Neuronal stem cell (in vitro differentiated cells): ENCODE measurements at places on chromosomes 2 and 18.

- DNase-seq: no peak
These were observed 393.6 kb upstream of the ID2 start for GRCh38 chr2:8288206-8288605.

GRCh38 chr2:100537918-100538317 is 24.9 kb upstream of the PDCL3 start:
- DNase-seq: no peak

GRCh38 chr2:184452907-184453306 is 145.4 kb upstream of the ZNF804A start:
- DNase-seq: no peak

- no peak for DNase-seq
These were observed 30.1 kb downstream of the TMEM18 start for GRCh38 chr2:647003-647560.

GRCh38 chr2:50126845-50127244 is 905.1 kb downstream of the NRXN1 start:
- no peak for DNase-seq

- peak; percentile 77 for DNase-seq
These were observed 774 bp upstream of the FZD7 start for GRCh38 chr2:202032846-202033316.

- no peak for DNase-seq
These were observed 286.2 kb upstream of the TRIB2 start for GRCh38 chr2:12430407-12431133.

GRCh38 chr2:100940240-100940639 is 61.8 kb upstream of the RPL31 start:
- DNase-seq: no peak

- no peak for DNase-seq
These were observed 4.9 kb downstream of the RALB start for GRCh38 chr2:120257522-120257921.

GRCh38 chr2:30978854-30979253 is 159.4 kb downstream of the GALNT14 start:
- no peak for DNase-seq

DNA sequence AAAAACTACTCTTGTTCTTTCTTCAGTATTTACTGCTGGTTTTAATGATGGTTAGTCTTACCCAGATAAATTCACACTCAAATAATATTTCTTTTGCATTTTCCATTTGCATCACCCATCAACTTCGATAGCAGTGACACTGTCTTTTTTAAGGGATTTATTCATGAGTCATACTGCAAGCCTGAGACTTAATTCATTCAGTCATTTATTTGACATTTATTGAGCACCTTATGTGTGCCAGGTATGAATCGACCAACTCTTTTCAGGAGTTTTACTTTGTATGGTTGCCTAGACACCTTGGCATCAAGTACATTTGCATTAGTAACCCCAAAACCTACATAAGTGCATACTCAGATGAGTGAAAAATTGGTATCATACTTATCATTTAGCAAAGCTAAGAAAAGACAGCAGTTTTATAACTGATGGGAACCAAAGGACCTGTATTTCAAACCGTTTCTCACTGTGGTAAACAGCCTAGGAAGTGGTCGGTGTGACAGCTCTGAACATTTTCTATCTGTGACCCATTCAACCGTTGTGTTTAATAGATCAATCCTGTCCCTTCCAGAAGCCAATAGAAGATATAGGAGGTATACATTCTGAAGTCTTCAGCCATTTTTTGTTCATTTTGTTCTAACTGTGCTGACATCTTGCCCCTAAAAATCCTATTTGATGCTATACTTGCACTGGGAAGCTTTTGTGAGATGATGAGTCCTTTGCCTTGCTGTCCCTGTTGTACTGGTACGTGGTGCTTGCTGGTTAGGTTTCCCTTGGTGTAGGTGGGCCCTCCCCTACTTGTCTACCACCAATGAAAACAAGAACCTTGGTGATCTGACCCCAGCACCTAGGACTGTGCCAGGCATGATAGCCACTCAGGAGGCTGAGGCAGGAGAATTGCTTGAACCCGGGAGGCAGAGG is 484.7 kb upstream of the RAB12 start:
- DNase-seq: no peak

GRCh38 chr2:171512683-171513195 is 9.5 kb upstream of the CYBRD1 start:
- no peak for DNase-seq

- no peak for DNase-seq
These were observed 1.5 kb upstream of the ZNF397 start for GRCh38 chr18:35239314-35239713.

DNA sequence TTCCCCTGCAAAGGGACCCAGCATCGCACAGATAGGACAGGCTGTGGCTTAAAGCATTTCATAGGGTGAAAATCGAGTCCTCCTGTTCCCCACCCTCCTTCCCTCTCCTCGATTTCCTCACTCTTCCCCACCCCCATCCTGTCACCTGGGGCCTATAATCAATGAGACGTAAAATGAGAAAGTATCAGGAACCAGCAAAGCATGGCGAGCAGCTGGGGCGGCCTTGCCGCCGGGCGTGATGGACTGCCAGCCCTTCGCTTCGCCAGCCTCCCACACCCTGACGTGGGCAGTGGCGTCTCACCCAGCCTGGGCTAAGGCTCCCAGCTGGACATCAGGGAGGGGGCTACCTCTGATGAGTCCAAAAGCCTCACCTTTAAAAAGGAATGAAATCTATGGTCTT is 11.1 kb downstream of the SLC30A3 start:
- no peak for DNase-seq

GRCh38 chr2:221447310-221447709 is 124.8 kb downstream of the EPHA4 start:
- DNase-seq: no peak

DNA sequence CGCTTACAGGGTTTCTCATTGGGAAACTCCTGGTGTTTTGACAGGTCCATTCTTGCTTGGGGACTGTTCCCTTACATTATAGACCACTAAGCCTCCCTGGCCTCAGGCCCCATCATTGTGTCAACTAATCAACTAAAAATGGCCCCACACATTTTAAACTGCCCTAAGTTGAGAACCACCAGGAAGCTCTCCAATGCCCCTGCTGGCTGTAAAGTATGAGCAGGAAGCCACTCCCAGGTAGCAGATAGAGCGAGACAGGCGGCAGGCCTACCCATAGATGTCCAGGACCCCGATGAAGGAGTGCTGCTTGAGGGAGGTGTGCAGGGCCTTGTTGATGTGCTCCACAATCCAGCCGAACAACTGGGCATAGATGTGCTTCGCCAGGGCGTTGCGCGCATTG is 160.7 kb upstream of the ACAA2 start:
- no peak for DNase-seq
